ENCODE measurements at places on chromosomes 13 and 19.

- DNase-seq, result no peak
These were observed 33.2 kb downstream of the CCL25 start for GRCh38 chr19:8085598-8086408.

DNA sequence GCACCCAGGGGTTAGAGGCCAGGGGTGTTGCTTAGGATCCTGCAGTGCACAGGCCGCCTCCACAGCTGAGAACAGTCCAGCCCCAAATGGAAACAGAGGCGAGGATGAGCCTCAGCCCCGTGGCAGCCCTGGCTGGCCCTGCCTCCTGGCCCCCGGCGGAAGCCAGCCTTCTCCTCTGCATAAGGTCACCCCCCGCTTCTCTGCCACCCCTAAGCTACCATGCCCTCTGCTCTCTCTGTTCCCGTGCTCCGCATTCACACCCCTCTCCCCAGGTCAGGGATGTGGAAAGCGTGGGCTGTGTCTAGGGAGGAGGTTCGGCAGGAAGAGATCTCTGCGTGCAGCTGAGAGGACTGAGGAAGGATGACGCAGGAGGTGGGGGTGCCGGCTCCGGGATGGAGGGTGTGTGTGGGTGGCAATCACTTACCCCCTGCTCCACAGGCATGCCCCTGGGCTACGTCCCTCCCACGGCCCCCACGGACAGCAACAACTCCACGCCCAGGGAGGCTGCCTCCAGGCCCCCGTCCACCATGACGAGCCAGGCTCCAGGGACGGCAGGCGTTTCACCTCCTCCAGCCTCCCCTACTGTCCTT lies 6.0 kb downstream of the SSC5D start:
- peak; percentile 56 for DNase-seq

- DNase-seq, result no peak
These were observed 236.7 kb upstream of the CSNK1A1L start for GRCh38 chr13:37342205-37342604.

DNA sequence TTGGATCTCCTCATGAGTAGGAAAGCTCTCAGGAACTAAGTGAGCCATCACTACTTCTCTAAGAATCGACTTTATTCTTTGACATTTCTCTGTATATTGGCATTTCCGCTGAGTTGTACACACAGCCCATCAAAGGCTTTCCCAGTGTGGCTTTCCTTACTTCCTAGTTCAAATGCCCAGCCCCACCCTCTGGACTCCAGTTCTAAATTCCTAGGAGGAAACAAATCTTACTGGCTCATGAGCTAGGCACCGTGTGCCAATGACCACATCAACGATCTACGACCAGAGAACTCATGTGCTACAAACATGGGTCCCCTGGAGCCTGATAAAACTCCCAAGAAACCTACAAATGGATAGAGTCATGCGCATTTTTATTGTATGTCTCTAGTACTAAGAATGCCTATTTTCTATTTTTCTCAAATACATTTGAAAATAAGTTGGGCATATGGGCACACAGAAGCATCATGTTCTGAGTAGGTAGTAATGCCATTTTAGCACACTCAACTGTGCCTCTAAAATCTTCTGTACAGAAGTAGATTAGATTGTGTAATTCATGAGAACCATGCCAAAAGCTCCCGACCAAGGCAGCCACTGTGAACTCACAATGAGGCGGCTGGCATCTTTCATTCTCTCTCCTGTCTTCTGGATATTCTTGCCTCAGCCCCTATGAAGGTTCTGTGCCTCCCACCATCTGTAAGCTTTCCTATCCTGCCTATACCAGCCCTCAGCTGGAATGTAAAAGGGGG lies 10.5 kb upstream of the RAP2A start:
- DNase-seq, result no peak

- DNase-seq, result no peak
These were observed 3.0 kb upstream of the INSL3 start for GRCh38 chr19:17824339-17824738.

DNA sequence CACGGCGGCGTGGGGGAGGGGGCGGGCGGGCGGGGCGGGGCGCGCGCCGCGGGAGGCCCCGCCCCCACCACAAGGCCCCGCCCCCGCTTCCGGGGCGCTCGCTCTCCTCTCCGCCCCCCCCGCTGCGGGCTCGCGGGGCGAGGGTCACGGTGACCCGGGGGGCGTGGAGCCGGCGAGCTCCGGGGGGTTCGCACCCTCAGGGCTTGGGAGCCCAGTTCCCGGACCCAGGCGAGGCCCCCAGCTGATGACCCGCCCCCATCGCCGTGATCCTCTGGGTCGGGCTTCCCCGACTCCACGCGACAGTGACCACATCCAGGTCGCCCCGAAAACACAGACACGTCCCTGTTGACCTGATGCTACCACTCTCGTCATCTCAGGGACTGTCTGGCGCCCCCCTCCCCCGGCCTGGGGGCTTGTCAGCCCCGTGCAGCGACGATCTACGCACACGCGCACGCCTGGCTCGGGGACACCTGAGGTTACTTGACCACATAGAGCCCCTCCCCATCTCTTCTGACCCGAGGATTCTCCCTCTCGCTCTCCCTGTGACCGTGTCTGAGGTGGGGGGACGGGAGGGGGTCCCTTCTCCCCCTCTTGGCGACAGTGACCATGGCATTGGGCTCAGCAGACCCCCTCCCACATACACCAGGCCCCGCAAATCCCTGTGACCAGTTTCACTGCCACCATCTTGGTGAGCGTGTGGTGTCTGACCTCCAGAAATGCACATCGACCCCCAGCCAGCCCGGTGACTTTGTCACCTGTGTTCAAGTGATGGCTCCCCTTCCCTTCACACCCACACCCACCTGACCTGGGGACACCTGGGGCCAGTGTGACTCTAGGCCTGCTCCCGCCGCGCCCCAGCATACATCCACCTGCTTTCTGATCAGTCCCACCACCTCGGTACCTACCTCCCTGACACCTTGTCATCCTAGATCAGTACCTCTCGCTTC lies 670 bp downstream of the MAP2K7 start:
- DNase-seq, result no peak

DNA sequence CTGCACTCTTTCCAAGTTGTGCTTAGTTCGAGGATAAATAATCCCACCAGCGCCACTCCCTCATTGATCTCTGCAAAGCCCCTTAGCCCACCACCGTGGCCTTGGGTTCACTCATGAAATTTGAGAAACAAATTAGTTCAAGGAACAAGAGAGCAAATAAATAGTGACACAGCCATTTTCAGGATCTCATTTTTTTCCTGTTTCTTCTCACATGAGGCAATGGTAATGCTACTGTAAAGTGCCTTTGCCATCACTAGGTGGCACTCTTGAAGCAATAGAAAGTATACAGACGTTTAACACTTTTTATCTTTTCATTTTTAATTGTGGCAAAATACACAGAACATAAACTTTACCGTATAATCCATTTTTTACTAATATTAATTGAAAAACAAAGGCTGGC lies 76.8 kb upstream of the ZNF835 start:
- no peak for DNase-seq

- DNase-seq, result no peak
These were observed 527.6 kb upstream of the KLF12 start for GRCh38 chr13:74661851-74662250.

DNA sequence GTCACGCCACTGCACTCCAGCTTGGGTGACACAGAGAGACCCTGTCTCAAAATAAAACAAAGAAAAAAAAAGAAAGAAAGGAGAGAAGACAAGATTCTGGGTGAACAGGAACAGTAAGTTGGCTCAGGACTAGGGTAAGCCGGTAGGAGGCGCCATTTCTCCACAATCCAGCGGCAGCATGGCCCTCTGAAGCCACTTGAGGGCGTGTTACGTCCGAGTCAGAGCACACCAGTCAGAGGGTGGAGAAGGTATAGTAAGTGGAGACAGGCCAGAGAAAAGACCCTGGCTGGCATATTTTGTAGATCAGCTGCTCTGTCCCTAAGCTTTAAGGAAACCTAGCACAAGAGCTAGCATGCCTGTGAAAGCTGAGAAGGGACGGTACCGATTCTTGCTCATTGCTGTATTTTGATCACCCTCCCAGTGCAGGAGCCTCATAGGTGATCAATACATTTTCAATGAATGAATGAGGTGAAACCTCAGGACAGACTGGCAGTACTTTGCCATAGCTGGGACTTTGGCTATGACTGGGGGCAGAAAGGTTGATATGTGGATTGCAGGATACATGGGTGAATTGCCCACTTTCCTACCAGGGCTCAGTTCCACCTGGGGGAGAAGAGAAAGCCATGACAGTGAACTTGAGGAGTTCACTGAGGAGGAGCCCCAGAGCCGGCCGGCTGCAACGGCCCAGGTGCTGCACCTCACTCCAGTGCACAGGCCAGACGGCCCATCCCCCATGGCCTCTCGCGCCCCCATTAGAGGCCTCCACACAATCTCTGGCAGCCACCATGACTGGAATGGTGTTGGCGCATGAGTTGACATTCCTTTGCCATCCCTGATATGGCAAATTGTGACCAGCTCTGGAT lies 23.5 kb downstream of the POU2F2 start:
- peak; percentile 40 for DNase-seq

- no peak for DNase-seq
These were observed 28.1 kb downstream of the BRD4 start for GRCh38 chr19:15304140-15304705.

DNA sequence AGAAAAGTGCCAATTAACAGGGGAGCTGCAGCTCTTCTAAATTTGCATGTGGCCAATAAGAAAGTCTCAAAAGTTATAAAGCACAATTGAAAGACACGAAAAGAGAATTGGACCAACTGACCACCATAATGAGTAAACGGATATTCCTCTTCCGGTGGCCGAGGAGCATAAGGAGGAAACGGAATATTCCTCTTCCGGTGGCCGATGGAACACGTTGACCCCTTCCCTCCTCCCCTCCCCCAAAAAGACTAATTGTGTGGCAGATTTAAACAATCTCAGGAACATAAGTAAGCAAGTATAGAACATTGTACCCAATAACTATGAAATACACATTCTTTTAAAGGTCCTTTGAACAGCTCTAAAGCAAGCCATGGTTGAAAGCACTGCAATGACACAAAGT lies 41.2 kb upstream of the TUBGCP3 start:
- DNase-seq, result no peak

- no peak for DNase-seq
These were observed 9.3 kb downstream of the COLGALT1 start for GRCh38 chr19:17564781-17565180.

DNA sequence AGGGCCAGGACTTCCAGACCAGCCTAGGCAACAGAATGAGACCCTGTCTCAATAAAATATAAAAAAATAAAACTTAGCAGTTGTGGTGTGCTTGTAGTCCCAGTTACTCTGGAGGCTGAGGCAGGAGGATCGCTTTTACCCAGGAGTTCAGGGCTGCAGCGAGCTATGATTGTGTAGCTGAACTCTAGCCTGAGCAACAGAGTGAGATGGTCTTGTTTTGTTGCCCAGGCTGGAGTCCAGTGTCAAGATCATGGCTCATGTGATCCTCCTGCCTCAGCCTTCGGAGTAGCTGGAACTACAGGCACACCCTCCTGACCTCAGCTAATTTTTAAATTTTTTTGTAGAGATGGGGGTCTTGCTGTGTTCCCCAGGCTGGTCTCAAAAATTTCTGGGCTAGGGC lies 4.3 kb upstream of the JUNB start:
- DNase-seq, result no peak

DNA sequence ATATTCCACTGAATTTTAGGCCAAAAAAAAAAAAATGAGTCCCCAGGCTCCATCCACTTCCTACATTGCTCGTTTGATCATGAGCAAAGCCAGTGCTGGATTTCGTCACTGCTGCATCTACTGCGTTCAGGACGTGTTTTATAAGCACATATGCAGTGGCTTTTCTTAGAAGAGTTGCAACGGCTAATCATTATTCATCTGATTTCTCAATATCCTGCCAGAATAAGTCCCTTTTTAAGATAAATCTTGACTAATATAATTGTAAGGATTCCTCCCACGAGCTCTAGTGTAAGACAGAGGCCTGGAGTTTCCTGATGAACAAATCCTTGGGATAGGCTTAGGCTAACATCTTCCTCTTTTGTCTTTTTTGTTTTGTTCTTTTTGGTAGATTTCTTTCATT lies 19.5 kb downstream of the FAM124A start:
- no peak for DNase-seq

GRCh38 chr19:4140237-4140711 lies 13.2 kb upstream of the CREB3L3 start:
- no peak for DNase-seq

DNA sequence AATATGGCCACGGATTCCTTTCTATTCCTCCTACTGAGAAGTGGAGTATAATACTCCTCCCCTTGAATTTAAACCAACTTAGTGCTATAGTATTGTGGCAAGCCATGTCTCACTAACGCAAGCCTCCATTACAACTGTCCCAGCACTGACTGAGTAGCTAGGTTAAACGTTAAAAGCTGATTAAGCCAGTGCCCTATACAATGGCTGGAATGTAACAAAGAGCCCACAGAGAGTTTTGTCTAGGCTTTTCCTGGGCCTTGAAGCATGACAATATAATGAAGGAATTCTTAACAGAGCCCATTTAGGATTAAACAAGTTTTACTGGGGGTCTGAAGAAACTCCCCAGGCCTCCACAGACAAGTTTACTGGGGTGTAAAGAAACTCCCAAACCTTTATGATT lies 254.5 kb upstream of the DACH1 start:
- no peak for DNase-seq

DNA sequence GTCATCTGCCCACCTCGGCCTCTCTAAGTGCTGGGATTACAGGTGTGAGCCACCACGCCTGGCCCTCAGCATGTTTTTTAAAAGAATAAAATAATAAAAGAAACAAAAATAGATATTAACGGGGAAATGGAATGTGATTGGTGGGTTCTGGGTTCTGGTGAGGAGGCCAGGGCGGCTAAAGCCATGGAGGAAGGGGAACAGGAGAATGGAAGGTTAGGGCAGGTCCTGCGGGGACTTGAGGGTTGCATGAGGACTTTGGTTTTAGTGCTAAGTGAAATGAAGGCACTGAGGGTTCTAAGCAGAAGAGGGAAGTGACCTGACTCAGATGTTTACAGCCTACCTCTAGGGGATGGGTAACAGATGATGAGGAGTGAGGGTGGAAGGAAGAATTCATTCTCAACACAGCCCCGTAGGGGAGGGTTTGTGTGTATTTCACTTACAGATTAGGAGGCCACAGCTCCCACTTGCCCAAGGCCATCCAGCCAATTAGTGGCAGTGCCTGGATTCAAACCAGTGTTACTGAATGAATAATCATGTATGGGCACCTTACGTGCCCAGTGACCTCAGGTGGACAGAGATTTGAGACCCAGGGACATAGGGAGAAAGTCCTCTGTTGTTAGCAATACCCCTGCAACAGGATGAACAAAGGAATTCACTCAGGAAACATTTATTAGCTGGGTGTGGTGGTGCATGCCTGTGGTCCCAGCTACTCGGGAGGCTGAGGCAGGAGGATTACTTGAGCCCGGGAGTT lies 6.7 kb upstream of the MRPL4 start:
- DNase-seq, result no peak
